ENCODE measurements at places on chromosomes 2 and 18.

GRCh38 chr18:35185771-35186170 is 55.1 kb upstream of the ZNF397 start:
- no peak for DNase-seq

DNA sequence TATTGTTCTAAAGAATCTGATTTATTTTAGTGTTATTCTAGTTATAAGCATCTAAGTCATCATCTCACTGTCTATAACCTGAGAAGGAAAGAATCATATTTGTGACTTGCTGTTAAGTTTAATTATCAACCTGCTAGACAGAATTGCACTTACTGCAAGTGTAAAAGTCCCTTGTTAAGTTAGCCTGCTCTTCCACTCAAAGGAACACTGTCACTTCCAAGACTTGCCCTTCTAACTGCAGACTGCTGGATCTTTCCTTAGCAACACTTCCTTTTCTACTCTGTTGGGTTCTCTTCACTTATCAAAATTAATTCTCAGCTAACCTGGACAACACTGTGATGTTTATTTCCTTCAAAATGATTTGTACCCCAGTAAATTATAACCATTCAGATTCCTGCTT is 323.2 kb upstream of the TFPI start:
- DNase-seq, result no peak

DNA sequence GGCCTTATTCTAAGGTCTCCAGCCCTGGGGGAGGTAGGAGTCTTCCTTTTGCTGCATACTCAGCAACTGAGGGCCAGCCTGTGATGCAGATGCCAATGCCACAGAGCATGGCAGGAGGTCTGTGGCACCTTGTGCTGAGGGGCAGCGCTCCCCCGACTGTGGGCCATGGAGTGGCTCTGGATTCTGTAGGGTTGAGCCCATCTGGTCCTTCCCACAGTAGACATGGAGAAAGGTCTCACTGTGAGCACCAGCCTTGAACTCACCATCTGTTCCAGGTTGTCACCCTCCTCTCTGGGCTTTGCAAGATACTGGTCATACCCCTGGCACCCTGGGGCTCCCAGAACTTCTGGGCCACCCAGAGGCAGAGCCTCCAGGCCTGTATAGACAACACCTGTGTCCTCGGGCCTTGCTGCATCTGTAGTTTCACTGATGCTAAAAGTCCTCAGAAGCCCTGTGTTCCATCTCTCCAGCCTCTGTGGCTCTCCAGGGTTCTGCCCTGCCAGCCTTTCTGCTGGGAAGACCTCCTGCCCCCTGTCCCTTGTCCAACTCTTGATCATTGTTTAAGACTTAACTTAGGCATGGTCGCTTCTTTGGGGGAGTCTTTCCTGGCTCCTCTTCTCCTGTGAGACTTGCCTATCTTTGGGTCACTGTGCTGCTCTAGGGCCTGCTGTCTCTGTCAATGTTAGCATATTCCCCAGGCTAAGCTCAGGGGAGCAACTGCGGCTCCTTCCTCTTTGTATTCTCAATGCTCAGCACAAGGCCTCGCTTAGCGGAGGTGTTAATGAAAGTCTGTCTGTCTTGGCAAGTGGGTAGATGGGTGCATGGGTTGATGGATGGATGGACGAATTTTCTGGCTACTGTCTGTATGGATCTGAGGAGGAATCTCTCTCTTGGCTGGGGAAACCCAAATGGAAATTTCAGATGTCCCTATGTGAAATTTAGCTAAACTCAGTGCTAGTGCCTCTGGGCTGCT is 160.9 kb downstream of the DYSF start:
- no peak for DNase-seq

DNA sequence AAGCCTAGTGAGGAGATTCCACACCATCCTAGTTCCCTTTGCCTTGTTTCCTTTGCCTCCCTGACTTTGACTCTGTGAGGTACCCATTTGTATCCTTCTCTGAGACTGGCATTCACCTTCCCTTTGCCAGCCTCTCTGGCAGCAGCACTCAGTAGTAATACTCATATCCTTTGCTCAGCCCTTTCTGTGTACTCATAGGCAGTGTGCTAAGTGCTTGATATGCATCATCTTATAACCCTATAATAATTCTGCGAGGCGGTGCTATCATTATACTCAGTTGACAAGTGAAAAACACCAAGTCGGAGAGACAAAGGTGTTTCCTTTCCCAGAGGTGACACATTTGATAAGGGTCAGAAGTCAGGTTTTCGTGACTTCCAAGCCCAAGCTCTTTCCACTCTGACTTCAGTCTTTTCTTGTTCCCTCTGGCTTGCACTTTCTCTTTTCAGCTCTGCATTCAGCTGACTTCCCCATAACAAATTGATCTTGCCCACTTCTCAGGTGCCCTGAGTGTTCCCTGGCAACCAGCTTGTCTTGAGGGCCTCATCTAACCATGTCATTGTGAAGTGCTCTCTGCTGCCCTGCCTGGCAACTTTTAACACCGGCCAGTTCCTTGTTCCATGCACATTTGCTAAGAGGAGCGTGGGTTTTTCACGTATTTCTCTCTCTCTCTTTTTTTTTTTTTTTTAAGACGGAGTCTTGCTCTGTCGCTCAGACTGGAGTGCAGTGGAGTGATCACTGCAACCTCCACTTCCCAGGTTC is 94.5 kb upstream of the UPP2 start:
- no peak for DNase-seq

DNA sequence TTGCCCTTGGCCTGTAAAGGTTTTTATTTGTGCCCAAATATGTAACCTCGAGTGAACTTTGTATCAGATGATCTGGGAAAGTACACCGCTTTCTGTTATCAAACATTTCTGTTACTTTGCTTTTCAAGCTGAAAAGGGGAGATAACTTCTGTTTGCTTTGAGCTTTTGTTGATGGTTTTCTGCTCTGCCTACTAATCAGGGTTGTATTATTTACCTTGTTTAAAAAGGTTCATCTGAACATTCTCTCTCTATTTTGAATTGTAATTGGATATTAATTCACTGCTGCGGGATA is 79.4 kb downstream of the XRCC5 start:
- no peak for DNase-seq
